Tongue (tissue), 3 donors: ENCODE measurements at places on chromosomes 12 and 14. TPM values are rescaled to one million over a fixed set of nuclear protein-coding genes. Genes with fewer than 3 reads are reported as not detected.

RPGRIP1 gene
- 0.41 TPM for total RNA-seq

CCDC198 gene
- total RNA-seq, result not detected

GALNT6 gene
- total RNA-seq, result 14.4 TPM

CD9 gene
- 298 TPM for total RNA-seq

INSM2 gene
- not detected for total RNA-seq

TAS2R19 gene
- 17.1 TPM for total RNA-seq
